ENCODE measurements at places on chromosomes 1 and 21.

GRCh38 chr1:30287976-30288375 lies 435.4 kb downstream of the MATN1 start:
- no peak for DNase-seq

DNA sequence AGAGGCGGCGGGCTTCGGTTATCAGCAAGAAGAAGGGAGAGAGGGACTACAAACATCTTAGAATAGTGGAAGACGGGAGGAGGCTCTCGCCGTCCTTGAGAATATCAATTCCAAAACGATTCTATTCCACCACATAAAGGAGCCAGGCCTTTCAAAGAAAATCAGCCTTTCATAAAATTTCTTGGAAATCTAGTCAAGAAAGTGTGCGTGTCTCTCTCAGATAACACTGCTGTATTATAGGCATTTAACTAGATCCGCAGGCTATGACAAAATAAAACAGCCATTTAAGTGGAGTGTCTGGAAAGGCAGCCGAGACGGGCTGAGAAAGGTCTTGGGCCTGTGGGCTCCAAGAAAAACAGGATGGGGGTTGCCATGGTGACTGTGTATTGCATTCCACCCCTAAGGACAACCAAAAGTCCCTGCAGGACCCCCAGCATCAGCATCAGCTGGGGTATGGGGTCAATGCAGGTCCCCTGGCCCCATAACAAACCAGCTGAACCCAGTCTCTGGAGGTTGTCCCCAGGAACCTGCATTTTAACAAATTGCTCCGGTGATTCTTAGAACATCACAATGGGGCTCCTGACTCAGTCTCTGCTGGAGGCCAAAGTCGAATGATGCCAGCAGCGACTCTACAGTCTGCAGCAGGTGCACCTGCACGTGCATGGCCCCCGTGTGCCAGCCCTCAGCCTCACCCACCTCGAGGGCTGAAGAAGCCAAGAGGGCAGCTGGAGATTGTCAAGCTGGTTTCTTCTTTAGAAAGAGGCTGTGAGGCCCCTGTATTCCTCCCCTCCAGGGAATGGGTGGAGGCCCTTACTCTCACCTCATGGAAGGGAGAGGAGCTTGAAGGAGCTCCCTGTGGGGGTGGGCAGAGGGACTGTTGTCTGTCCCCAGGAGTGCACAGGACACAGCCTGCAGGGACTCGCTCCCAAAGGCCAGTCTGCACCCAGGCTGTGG lies 287.4 kb downstream of the NPHP4 start:
- no peak for DNase-seq

DNA sequence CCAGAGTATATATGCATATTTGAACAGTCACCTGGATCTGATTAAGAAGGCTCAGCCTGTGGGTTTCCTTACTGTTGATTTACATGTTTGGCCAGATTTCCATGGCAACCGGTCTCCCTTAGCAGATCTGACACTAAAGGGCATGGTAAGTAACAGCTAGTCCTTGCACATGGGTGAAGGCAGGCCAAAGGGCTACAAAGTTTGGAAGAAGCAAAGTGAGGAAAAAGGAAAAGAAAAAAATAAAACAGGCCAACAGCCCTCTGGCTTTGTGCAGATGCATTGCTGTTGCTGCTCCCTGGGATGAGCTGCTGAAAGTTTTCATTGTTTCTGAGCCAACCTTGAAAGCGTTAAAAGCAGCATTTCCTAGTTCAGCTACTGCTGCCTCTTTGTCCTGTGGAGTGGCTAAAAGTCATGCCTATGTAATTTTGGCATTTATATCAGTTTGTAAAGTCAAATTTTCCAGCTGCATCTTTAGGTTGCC lies 176.5 kb upstream of the HOOK1 start:
- peak; percentile 19 for DNase-seq

DNA sequence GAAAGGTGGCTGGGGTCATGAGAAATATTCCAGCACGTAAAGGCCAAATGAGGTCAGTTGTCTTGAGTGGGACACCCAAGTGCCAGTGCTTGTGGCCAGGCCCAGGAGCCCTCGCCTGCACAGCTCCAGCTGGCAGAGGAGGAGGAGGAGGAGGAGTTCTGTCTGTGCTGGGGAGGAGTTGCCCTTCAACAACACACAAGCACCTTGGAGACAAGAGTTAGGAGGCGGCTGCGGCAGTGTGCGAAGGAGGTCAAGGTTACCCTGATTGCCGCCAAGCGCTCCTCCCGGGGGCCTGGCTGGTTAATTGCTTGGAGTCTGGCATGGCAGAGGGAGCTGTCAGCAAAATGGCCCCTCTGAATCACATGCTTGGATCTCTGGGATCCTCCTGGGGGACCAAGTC lies 45.1 kb downstream of the GRIK3 start:
- no peak for DNase-seq

DNA sequence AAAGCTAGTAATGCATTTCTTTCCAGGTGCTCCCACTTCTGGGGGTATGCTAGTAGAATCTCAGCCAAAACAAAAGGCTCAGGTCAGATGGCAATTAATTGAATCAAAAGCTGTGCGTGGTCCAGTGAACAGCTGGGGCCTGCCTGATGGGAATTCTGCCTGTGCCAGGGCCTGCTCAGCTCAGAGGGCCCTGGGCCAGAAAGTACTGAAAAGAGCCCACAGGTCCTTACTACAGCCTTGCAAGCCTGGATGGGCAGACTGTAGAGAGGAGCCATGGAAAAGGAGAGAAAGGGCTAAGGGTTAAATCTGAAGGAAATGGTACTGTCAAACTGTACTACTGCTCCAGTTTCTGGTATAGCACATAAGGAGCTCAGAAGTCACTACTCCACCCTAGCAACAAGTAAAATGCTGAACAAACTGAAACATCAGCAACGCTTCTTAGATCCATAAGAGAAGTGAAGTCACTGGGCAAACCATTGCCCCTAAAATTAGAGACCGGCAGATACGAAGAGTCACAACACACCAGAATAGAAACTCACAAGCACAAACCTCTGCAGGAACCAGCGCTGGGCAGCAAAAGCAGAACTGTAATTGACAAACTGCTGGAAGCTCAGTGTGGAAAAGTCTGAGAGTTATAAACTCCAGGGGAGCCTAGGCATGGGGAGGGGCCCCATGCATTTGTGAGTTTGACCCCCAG lies 121.1 kb upstream of the SYT6 start:
- no peak for DNase-seq

DNA sequence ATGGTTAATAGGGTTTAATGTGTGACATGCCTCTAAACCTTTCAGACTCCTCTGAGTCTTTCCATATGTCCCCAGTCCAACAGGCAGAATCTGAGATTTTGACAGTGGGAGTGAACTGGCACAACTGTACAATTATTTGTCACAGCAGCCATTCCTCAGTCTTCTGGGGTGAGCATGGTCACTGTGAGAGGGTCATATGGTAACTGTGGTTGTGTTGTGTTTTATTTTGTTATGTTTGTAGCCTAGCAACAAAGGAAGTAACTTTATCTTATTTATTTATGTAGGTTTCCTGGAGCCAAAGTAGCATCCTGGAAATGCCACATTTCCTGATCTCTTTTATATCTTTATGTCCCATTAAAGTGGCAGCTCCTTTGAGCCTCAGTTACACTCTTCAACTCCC lies 1067.9 kb downstream of the TTLL7 start:
- DNase-seq: peak; percentile 1

GRCh38 chr1:81437649-81438048 lies 363.1 kb upstream of the ADGRL2 start:
- DNase-seq: no peak

GRCh38 chr21:27674041-27674615 lies 707.2 kb upstream of the ADAMTS5 start:
- no peak for DNase-seq

- DNase-seq: no peak
Measured at GRCh38 chr1:167084757-167085156, 5.4 kb downstream of the GPA33 start.

DNA sequence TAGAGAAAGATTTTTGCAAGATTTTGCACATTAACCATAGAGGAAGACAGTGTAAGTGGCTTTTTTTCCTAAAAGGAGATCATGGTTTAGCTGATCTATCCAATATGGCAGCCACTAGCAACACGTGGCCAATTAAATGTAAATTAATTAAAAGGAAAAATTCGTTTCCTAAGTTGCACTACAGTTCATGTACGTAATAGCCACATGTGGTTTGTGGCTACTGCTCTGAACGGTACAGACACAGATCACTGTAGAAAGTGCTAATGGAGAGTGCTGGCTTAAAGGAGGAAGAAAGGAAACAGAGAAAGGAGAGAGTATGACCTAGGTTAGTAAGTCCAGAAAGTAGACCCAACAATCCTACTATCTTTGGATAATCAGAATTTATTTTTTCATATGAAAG lies 170.8 kb downstream of the SIPA1L2 start:
- peak; percentile 12 for DNase-seq

GRCh38 chr1:22121421-22121911 lies 21.4 kb downstream of the WNT4 start:
- DNase-seq: peak; percentile 65

DNA sequence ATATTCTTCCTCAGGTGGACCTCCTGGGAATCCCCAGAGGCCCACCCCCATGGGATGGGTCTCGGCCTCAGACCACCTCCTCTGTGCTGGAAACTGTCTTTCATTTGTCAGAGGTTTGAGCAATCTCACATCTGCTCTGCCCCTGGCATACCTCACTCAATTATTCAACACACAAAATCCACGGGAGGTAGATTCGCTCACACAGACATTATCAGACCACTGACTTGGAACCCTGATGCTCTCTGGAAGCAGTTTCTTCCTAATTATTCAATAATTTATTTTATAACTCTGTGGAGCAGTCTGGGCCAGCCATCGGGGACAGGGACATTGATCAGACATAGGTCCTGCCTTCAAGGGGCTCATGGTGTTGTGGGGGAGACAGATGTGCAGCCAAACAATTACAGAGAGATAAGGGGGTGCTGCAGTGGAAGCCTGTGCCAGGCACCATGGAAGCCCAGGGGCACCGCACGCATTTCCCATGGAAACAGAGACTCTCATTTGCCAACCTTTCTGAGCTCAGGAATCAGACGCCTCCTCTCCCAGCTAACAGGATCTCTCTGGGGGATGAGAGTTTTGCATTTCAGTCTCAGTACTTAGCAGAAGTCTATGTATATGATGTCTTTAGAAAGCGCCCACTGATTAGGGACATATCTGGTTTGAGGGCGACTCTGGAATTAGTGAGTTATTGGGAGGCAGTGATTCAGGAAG lies 96.5 kb downstream of the HMGB4 start:
- DNase-seq: no peak

DNA sequence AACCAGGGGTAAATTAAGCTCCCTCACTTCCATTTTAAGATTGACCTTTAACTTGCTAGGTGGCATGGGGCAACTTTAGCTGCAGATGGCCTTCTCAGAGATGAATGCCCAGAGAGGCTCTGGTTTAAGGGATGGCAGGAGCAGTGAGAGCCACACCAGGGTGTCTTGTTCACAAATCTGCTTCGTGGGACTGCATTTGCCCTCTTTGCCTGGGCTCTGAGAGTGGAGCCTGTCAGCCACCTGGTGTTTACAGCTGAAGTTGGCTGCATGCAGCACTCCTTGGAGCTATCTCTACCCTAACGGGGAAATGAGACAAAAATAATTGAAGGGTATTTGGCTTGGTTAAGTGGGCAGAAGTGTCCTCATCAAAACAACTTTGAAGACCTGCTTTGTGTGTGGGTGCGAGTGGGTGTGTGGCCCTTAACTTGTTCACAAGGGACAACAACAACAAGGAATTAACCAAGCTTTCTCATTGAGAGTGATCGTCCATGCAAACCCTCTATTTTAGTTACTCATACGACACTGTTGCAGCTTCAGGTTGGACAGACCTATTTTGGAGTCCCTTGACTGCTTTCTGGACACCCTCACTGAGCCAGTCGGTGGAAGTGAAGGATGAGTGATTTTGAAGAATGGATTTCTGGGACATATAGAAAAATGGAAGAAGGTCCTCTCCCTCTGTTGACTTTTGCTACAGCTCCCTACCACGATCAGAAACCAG lies 29.8 kb downstream of the PGM1 start:
- DNase-seq: no peak

DNA sequence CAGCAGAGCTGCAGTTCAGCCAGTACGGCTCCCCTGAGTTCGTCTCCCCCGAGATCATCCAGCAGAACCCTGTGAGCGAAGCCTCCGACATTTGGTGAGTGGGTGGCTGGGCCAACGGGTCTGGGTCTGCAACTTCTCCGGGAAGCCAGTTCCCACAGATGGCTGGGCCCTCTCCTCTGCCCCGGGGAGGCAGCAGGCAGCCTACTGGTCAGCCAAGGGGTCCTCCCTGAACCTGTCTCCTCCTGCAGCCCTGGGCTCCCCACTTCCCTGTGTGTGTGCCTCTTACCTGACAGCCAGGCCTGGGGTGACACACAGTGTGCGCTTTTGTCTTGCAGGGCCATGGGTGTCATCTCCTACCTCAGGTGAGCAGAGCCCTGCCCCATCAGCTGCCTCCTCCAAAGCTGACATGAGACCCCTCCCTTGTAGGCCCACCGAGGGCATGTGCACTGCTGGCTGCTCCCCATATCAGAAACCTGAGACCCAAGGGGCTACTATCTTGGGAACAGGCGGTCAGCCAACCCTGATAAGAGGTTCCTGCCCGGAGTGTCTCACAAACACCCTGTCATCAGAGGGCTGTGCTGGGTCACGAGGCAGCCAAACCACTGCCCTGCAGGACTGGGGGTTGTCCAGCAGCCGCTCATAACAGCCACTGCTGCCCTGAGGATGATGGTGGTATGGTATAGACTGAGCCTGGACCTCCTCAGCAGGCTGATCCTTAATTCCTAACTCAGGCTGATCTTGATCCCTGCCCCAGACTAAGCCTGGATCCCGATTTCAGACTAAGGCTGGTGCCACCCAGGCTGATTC lies 37.6 kb downstream of the TRIM11 start:
- peak; percentile 68 for DNase-seq

DNA sequence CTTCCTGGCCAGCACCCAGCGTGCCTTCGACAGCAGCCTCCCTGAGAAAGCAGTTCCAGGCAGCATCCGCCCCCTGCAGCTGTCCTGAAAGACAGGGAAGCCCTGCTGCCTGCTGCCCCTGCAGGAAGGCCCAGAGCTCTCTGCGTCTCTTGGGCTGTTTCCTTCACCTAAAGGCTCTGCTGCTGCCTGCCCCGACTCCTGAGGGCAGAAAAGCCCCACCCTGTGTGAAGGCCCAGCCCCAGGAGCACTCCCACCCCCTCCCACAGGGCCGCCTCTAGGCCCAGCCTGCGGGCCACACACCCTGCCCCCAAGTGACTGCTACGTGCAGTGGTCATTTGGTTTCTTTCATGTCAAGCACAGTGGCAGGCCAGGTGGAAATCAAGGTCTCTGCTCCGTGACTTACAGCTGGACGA lies 12.4 kb downstream of the RIPK4 start:
- DNase-seq: no peak

DNA sequence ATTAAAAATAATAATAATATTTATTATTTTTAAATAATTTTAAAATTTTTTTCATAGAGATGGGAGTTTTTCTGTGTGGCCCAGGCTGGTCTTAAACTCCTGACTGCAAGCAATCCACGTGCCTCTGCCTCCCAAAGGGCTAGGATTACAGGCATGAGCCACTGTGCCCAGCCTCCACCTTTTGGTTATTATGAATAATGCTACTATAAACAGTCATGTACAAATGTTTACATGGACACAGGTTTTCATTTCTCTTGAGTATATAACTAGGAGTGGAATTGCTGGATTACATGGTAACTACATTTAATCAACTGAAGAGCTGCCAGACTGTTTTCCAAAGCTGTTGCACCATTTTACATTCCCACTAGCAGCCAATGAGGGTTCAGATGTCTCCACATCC lies 103.2 kb upstream of the DMRTA2 start:
- no peak for DNase-seq

GRCh38 chr1:71093938-71094337 lies 13.1 kb upstream of the ZRANB2 start:
- DNase-seq: peak; percentile 49

Measured in hematopoietic multipotent progenitor cell treated with erythropoietin and hydrocortisone succinate and interleukin-3 and kit ligand, for 4 days (in vitro differentiated cells).